ENCODE measurements at places on chromosomes 1 and 21. TPM values are rescaled to one million over a fixed set of nuclear protein-coding genes. Genes with fewer than 3 reads are reported as not detected.

Gene IGSF21
- polyA plus RNA-seq, result 0.25 TPM

Gene FOXE3
- 0.03 TPM for polyA plus RNA-seq

Gene SYT6
- polyA plus RNA-seq, result 0.10 TPM

Gene ZNF593OS
- polyA plus RNA-seq, result 0.16 TPM

Gene PODN
- 5.6 TPM for polyA plus RNA-seq

Gene CYYR1
- 10.3 TPM for polyA plus RNA-seq

Gene ELF3
- polyA plus RNA-seq, result 0.21 TPM

Gene S100PBP
- polyA plus RNA-seq, result 3.9 TPM

Gene TNNT2
- polyA plus RNA-seq, result 4.3 TPM

Gene NUAK2
- 0.22 TPM for polyA plus RNA-seq

Gene ATP6V1G3
- not detected for polyA plus RNA-seq

Gene PLXNA2
- 4.7 TPM for polyA plus RNA-seq

Gene SLC6A9
- 0.40 TPM for polyA plus RNA-seq

Gene TCHH
- 0.03 TPM for polyA plus RNA-seq

Gene CLEC20A
- not detected for polyA plus RNA-seq
